ENCODE measurements at places on chromosomes 7 and 10. TPM values are rescaled to one million over a fixed set of nuclear protein-coding genes. Genes with fewer than 3 reads are reported as not detected.

- no peak for DNase-seq
Observed at GRCh38 chr10:97067716-97068391, 117.9 kb downstream of the SLIT1 start.

DNA sequence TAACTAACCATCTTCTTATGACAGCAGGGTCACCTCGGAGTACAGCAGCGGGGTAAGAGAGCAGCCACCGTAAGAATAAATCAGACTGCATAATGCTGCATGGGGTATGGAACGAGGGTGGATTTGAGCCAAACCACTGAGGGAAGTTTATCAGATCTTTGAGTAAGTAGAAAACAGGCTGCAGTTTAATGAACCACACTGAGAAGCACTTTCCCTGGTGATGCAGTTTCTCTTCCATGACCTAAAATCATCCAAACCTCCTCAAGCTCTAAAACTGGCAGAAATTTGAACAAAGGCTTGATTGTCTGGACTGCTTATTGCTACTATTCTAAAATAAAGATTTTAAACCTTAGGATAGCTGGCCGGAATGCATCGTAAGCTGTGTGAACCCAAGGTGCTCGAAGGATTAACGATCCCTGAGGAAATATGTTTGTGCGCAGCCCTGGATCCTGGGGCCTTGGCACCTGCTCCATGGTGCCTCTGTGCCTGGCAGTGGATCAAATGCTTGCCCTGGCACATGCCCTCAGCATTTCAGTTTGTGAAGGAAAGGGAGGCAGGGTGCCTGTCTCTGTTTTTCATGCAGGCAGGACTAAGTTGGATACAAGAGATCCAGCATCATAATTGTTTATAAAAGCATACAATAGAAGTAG, 322.7 kb downstream of the LHFPL3 start:
- no peak for DNase-seq

The TAS2R41 gene
- total RNA-seq = 0.29 TPM

DNA sequence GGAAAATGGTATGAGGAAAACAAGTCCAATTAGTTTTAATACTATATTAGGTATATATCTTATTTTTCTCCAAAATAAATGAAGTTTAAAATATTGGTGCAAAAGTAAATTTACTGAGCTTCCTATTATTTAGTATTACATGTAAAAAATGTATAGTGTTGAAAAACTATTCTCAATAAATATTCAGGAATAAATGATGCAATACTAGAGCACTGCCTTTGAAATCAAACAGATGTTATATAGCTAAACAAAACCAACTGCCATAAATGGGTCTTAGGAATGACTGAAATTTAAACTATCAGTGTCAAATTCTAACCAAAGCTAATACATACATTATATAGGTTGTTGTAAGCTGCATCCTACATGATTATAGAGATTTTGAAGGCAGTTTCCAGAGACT, 1434.0 kb upstream of the LRRTM3 start:
- DNase-seq = no peak

The HGF gene
- total RNA-seq = not detected

- no peak for DNase-seq
Observed at GRCh38 chr7:95687759-95688343, 84.5 kb upstream of the DYNC1I1 start.

DNA sequence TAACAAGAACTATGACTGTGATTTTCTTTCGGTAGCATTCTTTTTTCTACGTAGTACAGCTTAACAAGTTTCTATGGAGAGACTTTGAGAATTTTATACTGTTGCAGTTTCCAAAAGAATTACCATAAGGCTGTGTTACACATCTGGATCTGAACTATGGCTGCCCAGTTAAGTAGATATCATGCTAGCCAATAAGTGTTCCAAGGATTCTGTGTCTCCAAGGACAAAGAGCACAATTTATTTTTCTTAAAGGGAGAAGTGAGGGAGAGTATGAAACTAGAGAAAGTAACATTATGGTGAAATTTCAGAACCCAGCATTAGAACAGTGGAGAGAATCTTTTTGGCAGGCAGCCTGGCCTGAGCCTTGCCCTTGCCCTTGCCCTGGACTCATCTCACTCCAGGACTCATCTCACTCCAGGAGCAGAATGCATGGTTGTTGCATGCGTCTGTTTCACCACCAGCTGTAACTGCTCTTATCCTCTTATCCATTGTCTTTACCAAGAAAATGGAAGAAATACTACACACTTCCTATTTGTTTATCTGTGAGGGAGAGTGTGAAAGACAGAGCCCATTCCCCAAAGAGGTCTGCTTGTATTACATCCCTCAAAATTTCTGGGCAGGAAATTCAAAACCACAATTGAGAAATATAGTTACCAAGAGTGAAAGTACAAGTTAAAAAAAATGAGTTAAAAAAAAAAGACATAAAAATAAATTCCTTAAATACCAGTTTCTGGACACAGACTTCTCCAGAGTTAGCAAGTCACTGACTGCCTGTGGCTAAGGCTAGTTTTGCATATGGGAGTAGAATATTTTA, 1067.5 kb downstream of the NRG3 start:
- no peak for DNase-seq

The OR2A12 gene
- not detected for total RNA-seq

DNA sequence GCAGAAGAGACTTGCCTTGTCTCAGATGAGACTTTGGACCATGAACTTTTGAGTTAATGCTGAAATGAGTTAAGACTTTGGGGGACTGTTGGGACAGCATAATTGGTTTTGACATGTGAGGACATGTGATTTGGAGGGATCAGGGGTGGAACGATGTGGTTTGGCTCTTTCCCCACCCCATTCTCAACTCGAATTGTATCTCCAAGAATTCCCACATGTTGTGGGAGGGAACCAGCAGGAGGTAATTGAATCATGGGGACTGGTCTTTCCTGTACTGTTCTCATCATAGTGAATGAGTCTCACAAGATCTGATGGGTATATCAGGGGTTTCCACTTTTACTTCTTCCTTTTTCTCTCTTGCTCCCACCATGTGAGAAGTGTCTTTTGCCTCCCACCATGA, 229.7 kb upstream of the KCND2 start:
- DNase-seq = no peak

The ICA1 gene
- total RNA-seq = 0.89 TPM

The RBP3 gene
- not detected for total RNA-seq

All from activated CD4-positive, alpha-beta T cell treated with anti-CD3 and anti-CD28 coated beads, Interleukin-2, amount 10 ng/mL, durations not matched to agents 7 days and 5 days (primary cell).